T-helper 2 cell (primary cell): ENCODE measurements at places on chromosomes 2 and 18.

- DNase-seq: no peak
Measured at GRCh38 chr18:59661891-59662701, 35.1 kb downstream of the CCBE1 start.

DNA sequence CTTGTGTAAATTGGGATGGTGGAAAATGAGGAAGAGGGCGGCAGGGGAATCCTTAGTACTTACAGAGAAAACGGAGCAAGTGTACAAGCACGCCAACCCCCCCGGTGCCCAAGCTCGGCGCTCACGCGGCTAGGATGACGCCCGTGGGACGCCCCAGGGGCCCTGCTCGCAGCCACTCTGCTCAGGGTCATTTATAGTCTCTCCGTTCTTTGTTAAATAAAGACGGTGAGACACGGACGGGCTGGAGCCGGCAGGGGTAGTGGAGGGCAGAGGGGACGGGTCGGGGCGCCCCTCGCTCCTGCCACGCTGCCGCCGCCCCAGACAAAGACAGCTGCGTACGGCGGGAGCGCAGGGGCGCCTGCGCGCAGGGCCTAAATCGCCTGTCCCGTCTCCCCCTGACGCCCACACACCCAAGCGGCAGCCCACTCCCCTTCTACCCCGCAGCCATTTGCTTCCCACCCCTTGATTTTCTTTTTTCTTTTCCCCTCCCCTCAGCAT, 37.8 kb downstream of the PCBP1 start:
- peak; percentile 77 for DNase-seq

- no peak for DNase-seq
Measured at GRCh38 chr2:85174943-85175342, 41.8 kb downstream of the TCF7L1 start.

DNA sequence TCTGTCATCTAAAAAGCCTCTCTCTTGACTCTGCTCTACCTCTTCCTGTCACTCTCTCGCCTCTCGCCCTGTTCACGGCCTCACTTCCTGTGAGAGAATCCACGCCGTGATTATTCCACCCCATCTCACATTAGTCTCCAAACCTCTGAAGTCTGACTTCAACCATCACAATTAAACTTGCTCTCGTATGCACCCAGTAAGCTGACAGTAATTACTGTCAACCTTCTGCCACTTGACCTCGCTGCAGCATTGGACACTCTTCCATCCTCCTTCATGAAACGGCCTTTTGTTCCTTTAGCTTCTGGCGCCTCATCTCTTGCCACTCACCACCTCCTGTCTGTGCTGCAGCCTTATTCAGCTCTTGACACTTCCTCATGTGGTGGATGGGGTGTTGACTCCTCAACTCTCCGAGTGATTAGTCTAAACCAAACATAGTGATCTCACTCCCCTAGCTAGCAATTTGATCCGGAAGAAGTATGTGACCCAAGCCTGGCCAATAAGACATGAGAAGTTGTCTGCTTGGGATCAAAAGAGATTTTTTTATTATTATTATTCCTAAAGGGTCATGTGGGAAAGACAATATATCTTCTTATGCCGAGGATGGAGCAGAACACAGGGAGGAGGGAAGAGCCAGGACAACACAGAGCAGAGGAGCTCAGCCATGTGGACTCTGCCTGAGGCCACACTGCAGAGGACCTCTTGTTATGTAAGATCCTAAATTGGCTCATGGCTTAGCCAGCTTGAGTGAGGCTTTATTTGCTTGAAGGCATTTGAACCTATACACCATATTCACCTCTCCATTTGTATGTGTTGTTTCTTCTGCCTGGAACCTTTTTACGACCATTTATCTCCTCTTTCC, 38.4 kb upstream of the MYO1B start:
- DNase-seq: peak; percentile 75

DNA sequence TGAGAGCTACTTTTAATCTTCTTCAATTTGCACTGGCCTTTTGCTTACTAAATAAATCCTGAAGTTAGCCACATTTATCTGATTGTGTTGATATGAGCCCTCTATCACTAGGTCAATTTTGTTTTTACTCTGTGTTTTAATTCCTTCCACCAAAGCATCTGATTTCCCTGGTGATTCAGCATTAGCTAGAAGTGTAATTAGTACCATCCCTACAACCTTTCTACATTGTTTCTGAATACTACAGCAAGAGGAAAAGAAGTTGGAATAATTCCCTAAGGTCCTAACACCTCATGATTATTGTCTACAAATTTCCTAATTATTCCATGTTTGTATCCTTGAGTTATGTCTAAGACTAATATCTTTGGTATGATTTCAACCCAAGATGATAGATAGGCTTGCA, 1093.6 kb downstream of the SUCLG1 start:
- no peak for DNase-seq

- DNase-seq: no peak
Measured at GRCh38 chr2:20574423-20574911, 76.4 kb downstream of the HS1BP3 start.

DNA sequence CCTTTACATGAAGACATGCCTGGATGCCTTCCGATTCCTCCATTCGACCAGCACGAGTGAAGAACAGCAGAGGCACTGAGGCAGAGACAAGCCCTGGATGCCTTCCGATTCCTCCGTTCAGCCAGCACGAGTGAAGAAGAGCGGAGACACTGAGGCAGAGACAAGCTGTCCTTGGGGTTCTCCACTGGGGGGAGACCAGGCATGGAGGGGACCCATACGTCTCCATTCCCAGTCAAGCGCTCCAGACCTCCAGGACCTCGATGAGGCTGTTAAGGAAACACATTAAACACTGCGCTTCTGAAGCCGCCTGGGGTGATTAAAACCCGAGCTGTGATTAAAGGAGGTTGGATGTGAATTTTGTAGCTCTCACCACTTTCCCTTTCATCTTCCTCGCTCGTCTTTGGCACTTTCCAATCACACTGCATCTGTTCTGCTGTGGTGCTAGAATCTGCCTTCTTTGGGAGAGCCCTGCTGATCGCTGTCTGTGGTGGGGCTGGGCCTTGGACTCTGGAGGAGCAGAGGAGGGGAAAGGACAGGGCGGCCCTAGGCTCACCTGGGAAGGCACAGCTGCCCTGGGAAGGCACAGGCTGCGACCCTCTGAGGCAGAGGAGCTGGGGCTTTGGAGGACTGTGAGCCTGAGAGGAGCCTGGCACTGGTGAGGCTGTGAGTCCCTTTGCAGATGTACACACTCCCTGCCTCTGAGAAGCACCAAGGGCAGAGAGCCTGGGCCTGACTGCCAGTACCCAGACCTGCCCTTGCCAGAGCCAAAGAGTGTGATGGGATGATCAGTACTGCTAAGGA, 463.1 kb upstream of the HS6ST1 start:
- DNase-seq: no peak

DNA sequence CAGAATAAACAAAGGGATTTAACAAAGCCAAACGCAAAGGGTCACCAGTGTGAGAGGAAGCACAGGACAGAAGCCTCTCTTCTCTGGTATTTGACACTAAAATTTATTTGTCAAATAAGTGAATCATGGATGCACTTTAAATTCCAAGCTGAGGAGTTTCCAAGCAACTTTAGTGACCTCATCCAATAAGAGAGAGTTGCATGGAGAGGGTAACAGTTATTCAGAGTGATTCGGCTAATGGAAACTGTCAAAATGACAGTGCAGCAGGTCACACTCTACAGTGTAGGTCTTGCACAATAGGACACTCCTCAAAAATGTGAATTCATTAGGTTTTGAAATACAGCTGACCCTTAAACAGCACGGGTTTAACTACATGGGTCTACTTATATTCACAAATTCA, 103.9 kb upstream of the ACVR1C start:
- DNase-seq: no peak

DNA sequence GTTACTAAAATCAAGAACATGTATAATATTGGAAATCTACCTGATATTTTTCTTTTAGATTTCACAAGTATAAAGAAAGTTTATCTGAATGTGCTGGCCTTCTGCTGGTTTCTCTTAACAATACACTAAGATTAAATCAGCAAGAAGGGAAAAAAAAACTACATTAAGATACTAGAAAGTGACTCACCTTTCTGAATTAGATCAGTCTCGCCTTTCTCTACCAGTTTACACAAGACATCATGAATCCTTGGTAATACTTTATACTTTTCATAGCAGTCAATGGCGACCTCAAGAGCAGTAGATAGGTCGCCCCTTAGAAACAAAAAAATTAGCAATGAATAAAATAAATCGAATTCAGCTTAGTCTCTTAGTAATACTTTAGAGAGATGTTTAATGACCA, 61.2 kb downstream of the LRPPRC start:
- DNase-seq: no peak

GRCh38 chr18:10297086-10297485, 157.3 kb upstream of the APCDD1 start:
- no peak for DNase-seq

DNA sequence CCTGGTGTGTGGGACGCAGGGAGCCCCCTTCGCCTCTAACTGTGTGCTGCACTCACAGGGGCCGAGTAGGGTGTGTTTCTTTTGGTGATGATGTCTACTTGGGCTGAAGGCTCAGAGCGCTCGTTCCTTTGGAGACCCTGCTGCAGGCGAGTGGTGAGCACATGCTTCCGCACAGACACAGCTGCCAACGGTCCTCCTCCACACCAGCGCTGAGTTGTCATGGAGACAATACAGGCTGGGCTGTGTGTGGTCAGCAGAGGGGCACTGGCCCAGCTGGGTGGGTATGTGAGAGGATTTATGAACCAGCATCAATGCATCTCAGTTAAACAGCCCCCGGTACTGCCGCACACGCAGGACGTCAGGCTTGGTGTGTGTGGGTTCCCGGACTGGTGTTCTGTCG, 143.5 kb downstream of the SH3RF3 start:
- no peak for DNase-seq

DNA sequence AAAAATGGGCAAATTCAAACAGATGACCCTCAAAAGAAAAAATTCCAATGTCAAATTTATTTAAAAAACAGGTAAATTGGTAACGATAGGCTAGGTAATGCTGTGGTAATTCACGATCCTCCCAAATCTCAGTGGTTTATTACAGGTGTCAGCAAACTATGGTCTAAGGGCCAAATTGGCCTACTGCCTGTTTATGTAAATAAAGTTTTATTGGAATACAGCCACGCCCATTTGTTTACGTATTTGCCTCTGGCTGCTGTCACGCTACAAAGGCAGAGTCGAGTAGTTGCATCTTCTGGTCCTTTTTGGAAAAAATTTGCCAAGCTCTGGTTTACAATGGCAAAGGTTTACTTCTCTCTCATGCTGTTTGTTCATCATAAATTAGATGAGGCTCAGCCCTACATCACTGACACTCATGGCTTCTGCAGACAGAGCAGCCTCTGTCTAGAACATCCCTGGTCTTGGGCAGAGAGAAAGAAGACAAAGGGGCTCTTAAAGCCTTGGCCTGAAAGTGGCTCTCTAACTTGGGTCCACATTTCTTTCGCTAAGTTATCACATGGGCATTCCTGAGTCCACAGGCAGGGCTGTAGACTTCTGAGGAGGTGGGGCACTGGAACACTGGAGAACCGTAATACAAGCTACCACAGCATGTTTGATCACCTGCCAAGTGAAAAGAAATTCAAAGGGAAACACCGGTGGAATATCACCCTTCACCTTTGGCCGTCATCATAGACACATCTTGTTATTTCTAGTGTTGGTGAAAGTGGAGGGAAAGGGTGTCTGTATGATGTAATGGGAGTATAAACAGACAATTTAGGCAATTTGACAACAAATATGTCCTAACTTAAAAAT, 34.8 kb downstream of the SP110 start:
- no peak for DNase-seq

- DNase-seq: no peak
Measured at GRCh38 chr2:141199711-141200110, 931.1 kb downstream of the LRP1B start.

DNA sequence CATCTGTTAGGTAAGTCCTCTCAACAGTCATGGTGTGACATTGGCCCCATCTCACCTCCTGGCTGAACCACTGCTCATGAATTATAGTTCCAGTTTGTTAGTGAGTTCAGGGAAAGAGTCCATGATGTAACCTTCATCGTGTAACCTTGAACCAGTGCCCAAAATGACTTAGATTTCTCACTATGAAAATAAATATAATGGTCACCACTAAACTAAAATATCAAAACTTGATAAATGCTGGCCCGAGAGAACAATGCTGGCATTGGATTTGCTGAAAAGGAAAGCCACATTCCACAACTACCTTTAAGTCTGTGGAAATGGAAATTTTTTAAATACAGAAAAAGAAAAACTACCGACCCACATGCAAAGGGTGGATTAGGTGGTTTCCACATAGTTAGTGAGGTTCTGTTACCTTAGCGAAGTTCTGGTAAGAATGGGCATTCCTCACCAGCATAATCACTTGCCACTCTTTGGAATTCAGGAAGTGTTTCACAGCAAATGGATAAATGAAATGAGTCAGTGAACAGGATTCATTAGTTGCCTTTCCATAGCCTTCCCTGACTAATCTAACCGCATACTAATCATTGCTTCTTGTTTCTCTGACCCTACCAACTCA, 133.9 kb upstream of the CTAGE1 start:
- DNase-seq: no peak

GRCh38 chr2:201965550-201965949, 68.1 kb upstream of the FZD7 start:
- no peak for DNase-seq

DNA sequence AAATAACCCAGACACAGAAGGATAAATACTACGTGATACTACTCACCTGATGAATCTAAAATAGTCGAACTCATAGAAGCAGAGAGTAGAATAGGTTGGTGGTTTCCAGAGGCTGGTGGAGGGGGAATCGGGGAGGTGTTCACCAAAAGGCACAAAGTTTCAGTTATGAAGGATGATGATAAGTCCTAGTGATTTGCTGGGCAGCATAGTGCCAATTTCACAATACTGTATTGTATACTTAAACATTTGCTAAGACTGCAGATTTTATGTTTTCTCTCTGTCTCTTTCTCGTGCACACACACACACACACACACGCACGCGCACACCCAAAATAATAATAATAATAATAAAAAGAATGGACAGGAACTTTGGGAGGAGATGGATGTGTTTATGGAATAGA, 220.3 kb upstream of the EPAS1 start:
- DNase-seq: no peak

DNA sequence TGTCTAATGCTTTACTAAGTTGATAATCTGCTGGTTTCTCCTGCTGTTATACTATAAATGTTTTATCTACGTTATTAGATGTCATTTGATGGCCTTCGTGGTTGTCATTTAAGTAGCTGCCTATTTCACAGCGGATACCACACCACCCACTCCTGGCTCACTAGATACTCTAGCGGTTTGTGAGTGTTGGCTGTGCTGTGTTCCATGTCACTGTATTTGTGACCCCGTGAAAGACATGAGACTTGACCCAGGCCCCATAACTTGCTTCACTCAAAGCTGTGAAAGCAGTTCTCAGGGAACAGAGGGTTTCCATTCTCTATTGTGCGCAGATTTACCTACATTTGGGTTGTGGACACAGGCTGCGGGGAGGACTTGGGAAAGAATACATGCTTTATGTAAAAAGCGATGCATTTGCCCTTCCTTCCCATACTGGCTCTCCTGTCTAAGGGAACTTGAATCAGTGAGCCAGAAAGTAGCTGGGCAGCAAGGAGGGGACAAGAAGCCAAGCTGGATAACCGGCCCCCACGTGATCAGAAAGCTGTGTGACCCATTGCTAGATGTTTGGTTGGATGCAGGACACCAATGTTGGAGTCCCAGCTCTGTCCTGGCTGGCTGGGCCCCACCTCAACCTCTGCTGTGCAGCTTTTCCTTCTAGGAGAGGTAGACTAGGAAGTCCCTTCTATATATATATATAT, 52.2 kb downstream of the PLB1 start:
- DNase-seq: peak; percentile 79

GRCh38 chr2:172226244-172227061, 123.8 kb upstream of the DLX2 start:
- peak; percentile 10 for DNase-seq

GRCh38 chr2:27903649-27904404, 13.3 kb downstream of the BABAM2 start:
- DNase-seq: no peak

- no peak for DNase-seq
Measured at GRCh38 chr2:237012577-237013267, 73.0 kb upstream of the COPS8 start.
